ENCODE measurements at places on chromosomes 13 and 19. TPM values are rescaled to one million over a fixed set of nuclear protein-coding genes. Genes with fewer than 3 reads are reported as not detected.

DNA sequence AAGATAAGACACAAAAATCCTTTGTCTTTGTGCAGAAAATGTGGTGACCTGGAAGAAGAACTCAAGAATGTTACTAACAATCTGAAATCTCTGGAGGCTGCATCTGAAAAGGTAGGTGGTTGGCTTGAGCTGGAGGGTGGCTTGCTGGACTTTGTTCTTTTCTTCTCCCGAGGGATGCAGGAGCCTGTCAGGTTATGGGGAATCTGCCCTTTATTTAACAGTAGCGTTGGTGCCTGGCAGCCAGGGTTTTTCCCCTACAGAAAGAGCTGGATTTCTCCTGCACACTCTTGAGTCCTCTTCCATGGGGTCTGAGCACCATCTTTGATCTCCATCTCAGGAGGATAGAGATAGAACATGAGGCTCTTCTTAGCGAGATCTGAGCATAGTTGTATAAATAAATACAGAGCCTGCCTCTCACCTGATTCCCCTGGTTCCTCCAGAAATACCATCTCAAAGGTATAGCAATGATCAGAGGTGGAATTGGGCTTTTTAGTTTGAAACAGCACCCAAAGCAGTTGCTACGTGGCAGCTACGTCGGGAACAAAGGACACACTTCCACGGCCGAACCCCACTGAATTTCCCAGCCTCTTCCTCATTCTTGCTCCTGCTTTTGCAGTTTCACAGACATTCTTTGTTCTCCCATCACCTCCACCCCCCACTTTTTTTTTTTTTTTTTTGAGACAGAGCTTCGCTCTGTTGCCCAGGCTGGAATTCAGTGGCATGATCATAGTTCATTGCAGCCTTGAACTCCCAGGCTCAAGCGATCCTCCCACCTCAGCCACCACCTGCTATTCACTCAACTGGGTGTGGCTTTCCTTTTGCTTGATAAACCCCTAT lies 12.9 kb downstream of the TPM4 start:
- H3K36me3 ChIP-seq = peaks cover 100% of the 10 kb centered on the region
- H3K4me3 ChIP-seq = no peak overlapping the region
- H3K27ac ChIP-seq = peak overlapping the region; percentile 97

DNA sequence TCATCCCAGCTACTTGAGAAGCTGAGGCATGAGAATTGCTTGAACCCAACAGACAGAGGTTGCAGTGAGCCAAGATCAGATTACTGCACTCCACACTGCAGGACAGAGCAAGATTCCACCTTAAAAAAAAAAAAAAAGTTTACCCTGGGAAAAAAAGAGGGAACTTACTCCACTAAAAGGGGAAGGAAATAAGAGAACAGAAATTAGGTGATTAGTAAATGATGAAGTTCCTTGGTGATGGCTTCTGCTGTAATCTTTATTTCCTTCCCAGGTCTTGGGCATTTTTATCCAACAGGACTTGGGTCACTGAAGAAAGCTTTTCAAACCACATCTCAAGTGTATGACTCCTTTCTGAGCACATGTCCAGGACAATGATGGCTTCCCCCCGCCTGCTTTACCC lies 9.3 kb downstream of the ZNF780A start:
- no peaks in the 10 kb centered on the region for H3K4me1 ChIP-seq
- H3K36me3 ChIP-seq = peaks cover 58% of the 10 kb centered on the region
- no peak overlapping the region for H3K27ac ChIP-seq
- DNase-seq = no peak
- no peaks in the 10 kb centered on the region for H3K27me3 ChIP-seq

DZIP1 gene
- 14.5 TPM for total RNA-seq

ZNF136 gene
- 7.9 TPM for total RNA-seq

All from esophagus muscularis mucosa (tissue), 4 donors.